Upper lobe of left lung (tissue), 6 donors: ENCODE measurements at places on chromosomes 16 and 17. TPM values are rescaled to one million over a fixed set of nuclear protein-coding genes. Genes with fewer than 3 reads are reported as not detected.
A peak's percentile ranks its signal among the peaks of the same experiment; 100 is the strongest.

DNA sequence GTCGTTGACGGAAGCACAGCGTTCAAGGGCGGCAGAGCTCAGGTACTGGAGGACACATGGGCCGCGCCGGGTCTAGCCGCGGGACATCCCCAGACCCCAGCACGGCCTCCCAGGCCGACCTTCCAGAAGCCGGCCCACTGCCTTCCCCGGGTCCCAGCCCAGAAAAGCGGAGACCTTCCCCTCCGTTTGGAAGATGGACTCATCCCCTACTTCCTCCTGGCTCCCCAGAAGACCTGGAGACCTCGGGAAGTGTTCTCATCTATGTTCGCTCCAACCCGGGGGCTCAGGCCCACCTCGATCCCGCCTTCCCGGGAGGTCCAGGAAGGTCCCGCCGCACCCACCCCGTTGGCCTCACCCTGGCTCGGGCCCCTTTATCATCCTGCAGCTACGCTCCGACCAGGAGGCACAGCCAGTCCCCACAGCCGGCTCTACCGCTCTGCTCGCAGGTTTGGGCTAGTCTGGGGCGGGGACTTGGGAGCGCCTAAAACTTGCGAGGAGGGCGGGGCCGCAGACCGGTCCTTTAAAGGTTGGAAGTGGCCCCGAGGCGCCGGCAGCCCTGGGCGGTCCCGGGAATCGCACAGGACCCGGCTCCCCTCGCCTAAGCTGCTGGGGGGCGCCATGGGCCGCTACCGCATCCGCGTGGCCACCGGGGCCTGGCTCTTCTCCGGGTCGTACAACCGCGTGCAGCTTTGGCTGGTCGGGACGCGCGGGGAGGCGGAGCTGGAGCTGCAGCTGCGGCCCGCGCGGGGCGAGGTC, at the start of gene ALOX12:
Gene ALOX12, plus strand, starts transcription at position 550 of the 756 bp plus-strand sequence. Its CDS starts 69 bp downstream, at position 619.
- DNase-seq, result peak; percentile 85
- peaks cover 12% of the 10 kb centered on the region for H3K4me1 ChIP-seq
- no peak within 1 kb of the TSS for H3K27ac ChIP-seq
- peaks cover 37% of the 10 kb centered on the region for H3K36me3 ChIP-seq

GRCh38 chr16:598823-599739, 9.2 kb downstream of the RAB40C start:
- DNase-seq, result peak; percentile 81
- H3K4me3 ChIP-seq, result no peak overlapping the region
- H3K4me1 ChIP-seq, result peaks cover 20% of the 10 kb centered on the region
- H3K27me3 ChIP-seq, result no peaks in the 10 kb centered on the region

GRCh38 chr16:2372684-2373083, 32.2 kb upstream of the ABCA3 start:
- no peaks in the 10 kb centered on the region for H3K27me3 ChIP-seq
- no peak for DNase-seq
- no peaks in the 10 kb centered on the region for H3K36me3 ChIP-seq
- no peak overlapping the region for H3K27ac ChIP-seq

GRCh38 chr17:68246271-68247028, 1.4 kb upstream of the AMZ2 start:
- no peak for DNase-seq
- peak overlapping the region; percentile 97 for H3K27ac ChIP-seq
- H3K27me3 ChIP-seq, result no peaks in the 10 kb centered on the region
- peaks cover 11% of the 10 kb centered on the region for H3K4me1 ChIP-seq
- no peak overlapping the region for H3K4me3 ChIP-seq
- H3K36me3 ChIP-seq, result no peaks in the 10 kb centered on the region

GRCh38 chr17:82985973-82986372, 93.4 kb upstream of the METRNL start:
- no peaks in the 10 kb centered on the region for H3K36me3 ChIP-seq
- DNase-seq, result peak; percentile 41
- H3K27ac ChIP-seq, result no peak overlapping the region
- no peaks in the 10 kb centered on the region for H3K27me3 ChIP-seq

DNA sequence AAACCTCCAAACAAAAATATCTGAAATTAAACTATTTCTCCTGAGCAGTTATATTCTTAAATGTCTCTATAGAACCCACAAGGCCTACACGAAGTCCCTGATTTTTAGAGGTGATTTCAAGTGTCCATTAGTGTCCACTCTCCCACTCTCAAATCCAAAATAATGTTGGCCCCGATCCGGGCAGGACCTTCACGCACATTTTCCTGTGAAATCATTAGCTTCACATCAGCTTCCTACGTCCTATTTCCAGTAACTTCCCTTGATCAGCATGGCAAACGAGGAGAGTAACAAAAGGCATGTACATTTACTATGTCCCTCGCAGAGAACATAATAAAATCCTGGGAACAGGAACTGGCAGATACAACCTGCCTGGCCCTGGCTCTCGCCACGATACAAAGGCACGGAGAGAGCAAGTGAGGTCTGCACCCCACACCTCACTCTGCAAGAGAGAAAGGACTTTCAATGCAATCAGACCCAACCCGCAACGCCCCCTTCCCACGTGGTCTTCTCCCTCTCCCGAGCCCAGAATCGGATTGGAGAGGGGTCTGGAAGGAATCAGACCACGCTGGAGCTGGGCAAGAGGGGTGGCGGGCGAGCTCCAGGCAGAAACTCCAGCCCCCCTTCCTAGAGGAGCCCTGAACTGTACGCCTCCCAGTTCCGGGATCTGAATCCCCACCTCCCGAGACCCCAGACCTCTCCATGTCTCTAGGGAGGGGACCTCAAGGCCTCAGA, 17.5 kb upstream of the C17orf78 start:
- H3K4me3 ChIP-seq, result peak overlapping the region; percentile 98
- DNase-seq, result peak; percentile 69
- H3K4me1 ChIP-seq, result peaks cover 42% of the 10 kb centered on the region
- no peaks in the 10 kb centered on the region for H3K36me3 ChIP-seq

DNA sequence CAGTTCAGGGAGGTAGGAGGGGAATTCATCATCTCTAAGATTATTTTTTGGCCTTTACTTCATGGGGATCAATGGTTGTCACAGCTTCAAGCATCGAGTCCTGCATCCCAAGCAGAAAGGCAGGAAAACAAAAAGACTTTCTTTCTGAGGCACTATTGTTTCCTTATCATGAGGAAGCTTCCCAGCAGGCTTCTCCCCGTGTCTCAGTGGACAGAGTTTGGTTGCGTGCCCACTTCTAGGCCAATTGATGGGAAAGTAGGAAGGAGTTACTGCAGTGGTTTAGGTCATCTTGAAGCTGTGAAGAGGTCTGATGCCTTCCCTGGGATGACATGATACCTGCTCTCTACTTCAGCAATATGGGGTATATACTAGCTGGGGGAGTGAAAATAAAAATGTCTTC, 175.3 kb upstream of the CDH13 start:
- H3K36me3 ChIP-seq, result no peaks in the 10 kb centered on the region
- H3K4me1 ChIP-seq, result no peaks in the 10 kb centered on the region
- no peaks in the 10 kb centered on the region for H3K27me3 ChIP-seq
- no peak for DNase-seq
- no peak overlapping the region for H3K27ac ChIP-seq

DNA sequence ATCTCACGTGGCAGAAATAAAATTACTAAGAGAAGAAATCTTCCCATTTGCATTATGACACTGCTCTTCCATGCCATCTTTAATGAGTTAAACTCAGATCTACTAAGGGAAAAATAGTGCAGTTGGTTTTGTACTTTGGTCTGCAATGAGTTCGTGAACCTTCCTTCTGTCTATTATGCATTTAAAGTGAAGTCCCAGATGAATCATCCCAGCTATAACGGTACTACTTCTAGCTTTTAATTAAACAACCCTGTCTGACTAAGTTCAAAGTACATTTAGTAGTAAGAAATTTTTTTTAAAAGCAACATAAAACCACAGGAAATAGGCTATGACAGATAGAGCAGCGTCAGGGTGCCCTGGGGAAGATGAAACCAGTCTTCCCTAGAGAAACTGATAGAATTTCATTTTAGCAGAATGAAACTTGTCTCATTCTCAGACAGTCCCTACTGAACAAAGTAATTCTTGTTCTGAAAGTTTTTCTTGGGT, 1.8 kb downstream of the TMIGD1 start:
- H3K27me3 ChIP-seq, result no peaks in the 10 kb centered on the region
- no peak overlapping the region for H3K27ac ChIP-seq
- H3K4me1 ChIP-seq, result no peaks in the 10 kb centered on the region
- no peak for DNase-seq

GRCh38 chr16:24347556-24347955, 91.4 kb downstream of the CACNG3 start:
- no peak overlapping the region for H3K4me3 ChIP-seq
- no peaks in the 10 kb centered on the region for H3K36me3 ChIP-seq
- no peaks in the 10 kb centered on the region for H3K4me1 ChIP-seq
- no peak for DNase-seq

GRCh38 chr16:79042886-79043285, 557.7 kb downstream of the MAF start:
- no peak overlapping the region for H3K27ac ChIP-seq
- H3K27me3 ChIP-seq, result no peaks in the 10 kb centered on the region
- no peaks in the 10 kb centered on the region for H3K36me3 ChIP-seq
- H3K4me1 ChIP-seq, result no peaks in the 10 kb centered on the region
- no peak for DNase-seq

GRCh38 chr16:11909653-11910545, 5.9 kb downstream of the GSPT1 start:
- no peak for DNase-seq
- H3K27ac ChIP-seq, result no peak overlapping the region
- H3K4me1 ChIP-seq, result peaks cover 55% of the 10 kb centered on the region
- H3K27me3 ChIP-seq, result no peaks in the 10 kb centered on the region
- no peak overlapping the region for H3K4me3 ChIP-seq

DNA sequence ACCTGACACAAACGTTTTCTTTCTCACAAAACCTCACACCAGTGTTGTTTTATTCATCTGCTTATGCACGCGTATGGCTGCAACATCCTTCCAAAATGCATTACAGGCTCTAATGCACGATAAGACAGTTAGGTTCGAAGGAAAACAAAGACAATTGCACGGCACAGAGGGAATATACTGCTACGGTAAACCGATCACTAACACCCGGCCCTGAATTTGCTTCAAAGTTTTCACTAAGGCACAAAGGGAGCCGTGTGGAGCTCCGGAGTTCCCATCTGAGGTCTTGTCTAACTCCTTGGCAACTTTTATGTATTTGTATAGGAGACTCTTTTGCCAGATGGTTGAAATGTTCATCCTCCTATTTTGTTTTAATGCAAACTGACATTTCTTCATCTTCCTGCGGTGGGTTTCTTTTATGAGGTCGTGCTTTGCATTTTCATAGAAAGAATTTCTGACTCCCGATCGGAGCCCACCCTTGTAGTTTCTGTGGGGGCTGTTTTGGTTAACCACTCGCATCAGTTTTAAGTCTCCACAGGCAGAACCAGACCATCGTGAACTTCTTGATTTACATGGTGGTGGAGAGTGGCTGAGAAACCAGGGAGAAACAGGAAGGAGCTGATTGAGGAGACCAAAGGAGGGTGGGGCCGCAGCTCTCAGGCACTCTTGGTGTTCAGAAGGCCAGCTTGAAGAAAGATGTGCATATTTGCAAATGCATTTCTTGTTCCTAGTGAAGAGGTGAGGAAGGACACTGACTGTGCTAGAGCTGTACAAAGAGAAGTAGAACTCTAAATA, 516.8 kb downstream of the MAF start:
- no peak overlapping the region for H3K27ac ChIP-seq
- no peaks in the 10 kb centered on the region for H3K27me3 ChIP-seq
- no peak for DNase-seq
- no peak overlapping the region for H3K4me3 ChIP-seq
- no peaks in the 10 kb centered on the region for H3K4me1 ChIP-seq

DNA sequence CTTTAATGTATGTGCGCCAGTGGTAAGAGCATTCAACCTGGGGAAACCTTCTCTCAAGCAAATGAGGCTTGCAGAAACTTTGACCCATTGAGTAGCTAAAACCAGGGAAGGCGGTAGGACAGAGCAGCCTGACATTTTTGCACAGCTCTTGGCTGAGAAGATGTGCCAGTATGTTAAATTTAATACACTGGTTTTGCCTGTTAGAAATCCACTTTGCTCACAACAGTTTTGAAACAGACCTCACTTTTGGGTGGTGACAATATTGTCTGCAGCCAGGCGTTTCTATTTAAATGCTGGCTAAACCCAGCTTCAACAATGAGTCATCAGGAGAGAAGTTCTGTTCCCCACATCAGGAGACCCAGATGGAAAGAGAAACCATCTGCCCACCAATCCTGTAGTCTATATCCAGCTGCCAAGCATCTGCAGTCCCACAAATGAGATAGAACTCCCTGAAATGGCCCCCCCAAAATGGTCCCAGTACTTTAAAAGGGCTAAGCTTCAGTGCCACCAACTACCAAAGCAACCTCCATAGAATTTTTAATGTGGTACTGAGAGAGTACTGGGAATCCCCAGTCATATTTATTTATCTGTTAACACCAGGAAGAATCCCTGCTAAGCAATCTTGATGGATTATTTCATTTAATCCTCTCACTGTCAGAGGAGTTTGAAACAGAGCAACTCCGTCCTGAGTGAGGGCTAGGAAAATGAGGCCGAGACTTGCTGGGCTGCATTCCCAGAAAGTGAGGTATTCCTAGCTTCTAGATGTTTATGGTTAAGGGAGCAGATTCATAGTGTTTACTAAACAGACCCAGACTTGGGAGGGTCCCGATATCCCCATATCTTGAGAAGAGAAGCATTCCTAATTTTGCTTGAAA, 29.0 kb upstream of the CLEC3A start:
- no peak overlapping the region for H3K27ac ChIP-seq
- no peaks in the 10 kb centered on the region for H3K27me3 ChIP-seq
- no peak overlapping the region for H3K4me3 ChIP-seq
- H3K4me1 ChIP-seq, result no peaks in the 10 kb centered on the region

- H3K4me3 ChIP-seq, result no peak overlapping the region
- no peaks in the 10 kb centered on the region for H3K27me3 ChIP-seq
- no peak overlapping the region for H3K27ac ChIP-seq
- H3K4me1 ChIP-seq, result no peaks in the 10 kb centered on the region
Measured at GRCh38 chr16:88368994-88369393, 13.8 kb upstream of the ZNF469 start.

GRCh38 chr16:12142157-12142556, 165.6 kb downstream of the SNX29 start:
- H3K27ac ChIP-seq, result no peak overlapping the region
- no peak overlapping the region for H3K4me3 ChIP-seq
- H3K4me1 ChIP-seq, result peaks cover 2% of the 10 kb centered on the region
- no peak for DNase-seq

GRCh38 chr16:8660841-8661301, 13.5 kb upstream of the ABAT start:
- DNase-seq, result no peak
- H3K36me3 ChIP-seq, result no peaks in the 10 kb centered on the region
- no peak overlapping the region for H3K4me3 ChIP-seq
- H3K27ac ChIP-seq, result no peak overlapping the region

DNA sequence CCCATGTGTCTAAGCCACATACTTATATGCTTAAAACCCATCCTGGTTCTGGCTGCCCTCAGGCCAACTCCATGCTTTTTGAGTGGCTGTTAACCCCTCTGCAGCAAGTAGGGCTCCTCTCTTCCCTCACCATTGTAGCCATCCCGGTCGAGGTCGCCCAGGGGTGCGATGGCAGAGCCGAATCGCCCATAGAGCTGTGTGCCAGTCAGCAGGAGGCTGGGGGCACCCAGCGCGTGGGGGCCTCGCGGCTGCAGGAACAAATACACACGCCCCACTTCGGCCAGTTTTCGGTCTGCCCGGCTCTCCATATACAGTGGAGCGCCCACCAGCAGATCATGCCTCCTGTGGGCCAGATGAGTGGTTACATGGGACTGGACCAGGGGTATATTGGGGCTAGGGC, 6.1 kb downstream of the ITGA2B start:
- H3K27ac ChIP-seq, result no peak overlapping the region
- peaks cover 16% of the 10 kb centered on the region for H3K4me1 ChIP-seq

CCL8 gene
- total RNA-seq, result not detected

TMEM219 gene
- 171 TPM for total RNA-seq

GAS2L2 gene
- total RNA-seq, result 7.4 TPM

INPP5K gene
- total RNA-seq, result 60.9 TPM

CNTNAP1 gene
- 7.6 TPM for total RNA-seq

HASPIN gene
- total RNA-seq, result 1.0 TPM
